Pancreas (tissue), 10 donors: ENCODE measurements at places on chromosomes 7 and 10.

GRCh38 chr7:14424675-14425074 lies 435.2 kb upstream of the ETV1 start:
- H3K27ac ChIP-seq = no peak overlapping the region
- H3K4me3 ChIP-seq = no peak overlapping the region

DNA sequence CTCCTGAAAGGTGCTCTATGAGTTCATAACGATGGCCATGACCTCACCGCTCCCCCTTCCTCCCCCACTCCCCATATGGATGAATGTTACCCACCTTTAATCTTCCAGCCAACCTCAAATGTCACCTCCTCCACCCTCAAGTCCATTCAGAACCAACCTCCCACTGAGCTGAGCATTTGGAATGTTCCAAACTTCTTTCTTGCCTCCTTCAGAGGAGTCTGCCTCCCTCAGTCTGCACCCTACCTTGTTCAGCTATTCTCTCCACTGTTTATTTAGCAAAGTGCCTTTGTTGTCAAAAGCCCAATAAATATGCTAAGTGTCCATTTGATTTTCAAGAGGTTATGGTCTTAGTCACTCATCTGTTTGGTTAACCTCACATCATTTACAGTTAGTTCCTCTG lies 22.9 kb upstream of the MTPAP start:
- no peaks in the 10 kb centered on the region for H3K27me3 ChIP-seq

- no peak for DNase-seq
- no peak overlapping the region for H3K27ac ChIP-seq
- H3K36me3 ChIP-seq = no peaks in the 10 kb centered on the region
- no peaks in the 10 kb centered on the region for H3K27me3 ChIP-seq
- no peaks in the 10 kb centered on the region for H3K4me1 ChIP-seq
Measured at GRCh38 chr7:81725812-81726127, 44.1 kb downstream of the HGF start.

- no peaks in the 10 kb centered on the region for H3K27me3 ChIP-seq
- H3K27ac ChIP-seq = no peak overlapping the region
- no peak overlapping the region for H3K4me3 ChIP-seq
- H3K4me1 ChIP-seq = no peaks in the 10 kb centered on the region
- no peaks in the 10 kb centered on the region for H3K36me3 ChIP-seq
Measured at GRCh38 chr10:20888620-20889330, 8.3 kb downstream of the NEBL start.
